ENCODE measurements at places on chromosomes 16 and 17. TPM values are rescaled to one million over a fixed set of nuclear protein-coding genes. Genes with fewer than 3 reads are reported as not detected.

Gene HOXB9
- total RNA-seq: 0.30 TPM

Gene ARL5C
- total RNA-seq: not detected

Gene SCIMP
- 0.84 TPM for total RNA-seq

Gene OMG
- not detected for total RNA-seq

Gene ATP1B2
- 1.5 TPM for total RNA-seq

Gene KRT40
- total RNA-seq: not detected

Gene LDAF1
- total RNA-seq: 57.0 TPM

Gene OTOA
- total RNA-seq: not detected

Gene NDUFB10
- total RNA-seq: 134 TPM

Gene HIC1
- total RNA-seq: 64.7 TPM

Gene PPP1R27
- total RNA-seq: not detected

Gene GAS2L2
- total RNA-seq: 1.2 TPM

Gene HS3ST3B1
- 0.90 TPM for total RNA-seq

Gene ITGAX
- 9.3 TPM for total RNA-seq

Gene DOC2A
- 4.2 TPM for total RNA-seq

Gene PHOSPHO1
- 1.3 TPM for total RNA-seq

Gene MYO18A
- 125 TPM for total RNA-seq

Gene COIL
- 9.6 TPM for total RNA-seq

Gene IGF2BP1
- not detected for total RNA-seq

Gene MYH8
- total RNA-seq: not detected

Gene HSD17B1
- 3.6 TPM for total RNA-seq

Gene TMEM114
- not detected for total RNA-seq

Gene RNF227
- 2.6 TPM for total RNA-seq

Gene EPOP
- total RNA-seq: 1.3 TPM

Gene NPIPB9
- 8.4 TPM for total RNA-seq

Gene ACAP1
- 11.3 TPM for total RNA-seq

Gene FNDC8
- total RNA-seq: not detected

Gene CORO6
- 101 TPM for total RNA-seq

Gene SRCIN1
- 0.44 TPM for total RNA-seq

Gene KRT16
- 12.6 TPM for total RNA-seq

Gene ARHGAP27
- total RNA-seq: 24.7 TPM

Gene LRRC3C
- total RNA-seq: not detected

Gene CYGB
- total RNA-seq: 46.9 TPM

Gene AATK
- 247 TPM for total RNA-seq

Gene TNFSF13
- 53.5 TPM for total RNA-seq

Gene PRSS22
- not detected for total RNA-seq

Gene AOC2
- 2.9 TPM for total RNA-seq

Gene CACNG5
- not detected for total RNA-seq

Gene DEXI
- total RNA-seq: 82.4 TPM

Gene ITFG1
- total RNA-seq: 41.5 TPM

Gene CACNG4
- total RNA-seq: not detected

Gene HAS3
- total RNA-seq: 7.1 TPM

Measured in tibial nerve (tissue), 4 donors.